NCI-H510A treated with DMSO at 0.1 percent for 48 hours (cell line): ENCODE measurements at places on chromosomes 2 and 18.

GRCh38 chr2:61962095-61962984 lies 56.9 kb downstream of the COMMD1 start:
- no peak for DNase-seq

- no peak for DNase-seq
These were observed 79.5 kb downstream of the FAM161A start for GRCh38 chr2:61774351-61774750.

GRCh38 chr2:56099963-56100362 lies 83.8 kb upstream of the CCDC85A start:
- DNase-seq = no peak

GRCh38 chr2:144014103-144014502 lies 505.8 kb downstream of the ZEB2 start:
- no peak for DNase-seq

DNA sequence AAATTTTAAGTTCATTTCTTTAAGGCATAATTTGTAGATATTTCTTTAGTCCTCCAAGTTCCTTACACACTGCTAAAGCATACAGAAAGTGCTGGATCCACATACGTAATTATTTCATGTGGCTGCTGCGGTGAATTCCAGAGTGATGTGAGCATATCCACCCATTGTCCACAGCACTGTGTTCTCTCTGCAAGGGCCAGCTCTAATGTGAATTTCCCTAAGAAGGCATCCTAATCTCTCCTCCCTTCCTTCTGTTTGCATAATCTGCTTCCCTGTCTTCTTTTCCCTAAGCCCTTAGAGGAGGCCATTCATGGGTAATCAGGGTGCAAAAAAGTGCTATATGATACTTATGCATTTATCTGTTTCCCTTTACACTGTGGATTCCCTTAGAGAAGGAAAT lies 57.2 kb downstream of the COBLL1 start:
- no peak for DNase-seq

- no peak for DNase-seq
These were observed 807.5 kb downstream of the DCC start for GRCh38 chr18:53147472-53147871.

DNA sequence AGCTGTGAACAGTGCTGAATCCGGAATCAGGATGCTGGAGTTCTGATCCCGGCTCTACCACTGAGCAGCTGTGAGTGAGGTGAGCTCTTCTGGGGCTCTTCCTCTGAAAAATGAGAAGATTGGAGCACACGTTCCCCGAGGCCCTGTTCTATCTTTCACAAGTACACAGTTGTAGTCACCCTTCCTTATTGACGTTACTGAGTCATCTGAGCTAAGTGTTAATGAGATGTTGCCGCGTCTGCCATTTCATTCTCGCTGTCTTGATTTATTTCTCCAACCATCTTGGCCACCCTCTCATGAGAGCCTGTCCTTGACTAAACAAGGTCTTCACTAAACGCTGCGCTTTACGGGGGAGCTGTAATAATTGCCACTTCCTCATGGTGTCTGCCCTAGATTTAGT lies 31.9 kb upstream of the EFR3B start:
- no peak for DNase-seq

- DNase-seq = peak; percentile 36
These were observed 498.3 kb downstream of the RIT2 start for GRCh38 chr18:42617221-42617620.

DNA sequence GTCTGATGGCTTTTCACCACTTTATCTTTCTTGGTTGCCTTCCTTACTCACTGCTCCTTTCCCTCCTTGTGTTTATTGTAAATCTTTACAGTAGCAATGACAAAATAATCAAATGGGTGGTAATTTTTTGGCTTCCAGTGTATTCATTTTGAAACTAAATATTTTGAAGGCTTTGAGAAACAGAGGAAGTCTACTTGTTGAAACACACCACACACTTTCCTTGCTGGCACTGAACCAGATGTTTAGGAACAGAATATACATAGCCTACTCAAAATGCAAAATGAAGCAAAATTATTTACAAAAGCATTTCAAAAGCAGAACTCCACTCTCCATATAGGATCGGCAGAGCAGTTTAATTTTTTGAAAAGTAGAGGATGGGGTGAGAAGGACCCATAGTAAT lies 189.8 kb downstream of the LTBP1 start:
- no peak for DNase-seq

- no peak for DNase-seq
These were observed 175.7 kb upstream of the RND3 start for GRCh38 chr2:150663143-150663542.

GRCh38 chr2:5766561-5766960 lies 74.4 kb downstream of the SOX11 start:
- no peak for DNase-seq

GRCh38 chr2:69559442-69560146 lies 83.9 kb downstream of the AAK1 start:
- peak; percentile 61 for DNase-seq

DNA sequence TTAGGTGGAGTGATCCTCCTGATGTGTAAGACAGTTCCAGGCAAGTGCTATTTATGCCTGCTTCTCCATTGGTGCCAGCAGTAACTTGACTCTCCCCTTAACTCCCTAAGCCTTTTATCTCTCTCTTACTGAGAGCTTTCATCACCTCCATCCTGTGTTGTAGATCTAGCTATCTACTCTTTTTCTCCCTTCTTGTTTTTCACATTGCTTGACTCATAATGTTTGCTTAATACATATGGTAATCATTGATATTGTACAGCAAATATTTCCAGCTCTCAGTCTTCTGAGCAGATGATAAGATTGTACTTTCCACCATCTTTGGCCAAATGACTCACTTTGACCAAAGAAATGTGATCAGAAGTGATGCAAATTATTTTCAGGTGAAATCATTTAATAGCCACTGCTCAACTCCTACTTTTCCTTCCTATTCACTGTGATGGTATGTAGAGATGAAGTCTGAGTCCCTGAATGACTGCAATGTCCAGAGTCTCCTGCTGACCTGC lies 165.0 kb downstream of the PLCL1 start:
- peak; percentile 3 for DNase-seq

GRCh38 chr2:214536625-214537024 lies 125.8 kb downstream of the VWC2L start:
- DNase-seq = no peak

GRCh38 chr2:55860832-55861231 lies 62.8 kb downstream of the EFEMP1 start:
- no peak for DNase-seq

GRCh38 chr2:134657650-134658250 lies 61.0 kb downstream of the TMEM163 start:
- DNase-seq = no peak

DNA sequence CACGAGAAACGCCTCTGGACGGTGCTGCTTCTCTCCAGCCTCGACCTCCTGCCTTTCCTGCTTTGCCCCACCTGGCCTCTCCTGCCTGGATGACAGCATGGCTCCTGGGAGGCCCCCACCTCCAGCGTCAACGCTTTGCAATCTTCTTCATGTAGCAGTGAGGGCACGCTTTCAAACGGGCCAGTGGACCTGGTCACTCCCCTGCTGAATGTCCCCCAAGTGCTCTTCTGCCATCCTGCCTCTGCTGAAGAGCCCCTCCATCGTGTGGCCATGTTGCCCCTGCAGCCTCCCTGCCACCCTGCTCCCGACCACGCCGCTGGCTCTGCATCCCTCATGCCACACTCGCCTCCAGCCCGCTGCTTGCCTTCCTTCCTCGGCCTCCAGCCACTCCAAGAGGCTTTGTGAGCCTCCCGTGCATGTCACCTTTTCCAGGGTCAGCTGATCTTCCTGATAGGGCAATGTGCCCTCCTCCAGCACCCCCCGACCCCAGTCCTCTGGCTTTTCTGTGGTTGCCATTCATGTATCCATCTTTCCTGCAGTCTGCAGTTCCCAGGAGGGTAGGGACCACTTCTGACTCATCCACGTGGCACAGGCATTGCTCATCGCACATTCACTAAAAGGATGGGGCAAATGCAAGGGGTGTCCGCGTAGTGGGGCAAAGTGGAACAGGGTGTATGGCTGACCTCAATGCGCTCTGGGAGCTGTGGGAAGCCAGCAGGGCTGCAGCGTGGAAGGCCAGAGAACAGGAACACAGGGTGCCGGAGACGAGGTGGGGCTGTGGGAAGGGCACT lies 268.8 kb downstream of the TWIST2 start:
- no peak for DNase-seq

DNA sequence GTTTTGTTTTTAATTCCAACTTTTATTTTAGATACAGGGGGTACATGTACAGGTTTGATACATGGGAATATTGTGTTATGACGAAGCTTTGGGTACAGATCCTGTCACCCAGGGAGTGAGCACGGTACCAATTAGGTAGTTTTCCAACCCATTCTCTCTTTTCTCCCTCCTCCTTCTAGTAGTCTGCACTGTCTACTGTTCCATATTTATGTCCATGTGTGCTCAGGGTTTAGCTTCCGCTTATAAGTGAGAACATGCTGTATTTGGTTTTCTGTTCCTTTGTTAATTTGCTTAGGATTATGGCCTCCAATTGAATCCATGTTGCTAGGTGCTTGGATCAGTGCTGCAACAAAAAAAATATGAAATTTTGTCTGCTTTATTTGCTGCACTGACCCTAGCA lies 659.3 kb upstream of the TMEFF2 start:
- no peak for DNase-seq

DNA sequence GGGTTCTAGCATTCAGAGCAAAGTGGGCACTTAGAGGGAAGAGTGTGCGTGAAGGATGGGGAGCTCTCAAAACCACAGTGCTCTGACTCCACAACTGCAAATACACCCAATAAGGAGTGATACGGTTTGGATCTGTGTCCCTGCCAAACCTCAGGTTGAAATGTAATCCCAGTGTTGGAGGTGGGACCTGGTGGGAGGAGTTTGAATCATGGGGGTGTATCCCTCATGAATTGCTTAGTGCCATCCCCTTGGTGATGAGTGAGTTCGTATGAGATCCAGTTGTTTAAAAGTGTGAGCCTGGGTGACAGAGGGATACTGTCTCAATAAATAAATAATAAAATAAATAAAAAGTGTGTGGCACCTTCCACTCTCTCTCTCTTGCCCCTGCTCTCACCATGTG lies 50.3 kb upstream of the CCDC85A start:
- DNase-seq = no peak

GRCh38 chr2:199811346-199811745 lies 39.6 kb downstream of the FTCDNL1 start:
- DNase-seq = no peak
